Regular cardiac myocyte (primary cell): ENCODE measurements at places on chromosomes 12 and 14. TPM values are rescaled to one million over a fixed set of nuclear protein-coding genes. Genes with fewer than 3 reads are reported as not detected.

SOAT2 gene
- 0.19 TPM in 1 of 2 replicates, not detected in the other for total RNA-seq

RFX4 gene
- not detected in 2 replicates for total RNA-seq

BBOF1 gene
- total RNA-seq, result 5.8 and 9.0 TPM in 2 replicates

RNF212B gene
- not detected in 2 replicates for total RNA-seq

GLIPR1L1 gene
- not detected in 2 replicates for total RNA-seq

HNRNPC gene
- 696 and 811 TPM in 2 replicates for total RNA-seq

CEBPE gene
- total RNA-seq, result not detected in 2 replicates
